RWPE2 (cell line): ENCODE measurements at places on chromosomes 4 and X.
A peak's percentile ranks its signal among the peaks of the same experiment; 100 is the strongest.

- H3K27me3 ChIP-seq: peaks cover 44% of the 10 kb centered on the region
- H3K36me3 ChIP-seq: no peaks in the 10 kb centered on the region
- H3K4me1 ChIP-seq: no peaks in the 10 kb centered on the region
- no peak for DNase-seq
- H3K4me3 ChIP-seq: peak overlapping the region; percentile 58
Measured at GRCh38 chr4:182447767-182448280, 204.6 kb downstream of the TENM3 start.

- H3K4me1 ChIP-seq: no peaks in the 10 kb centered on the region
- H3K36me3 ChIP-seq: no peaks in the 10 kb centered on the region
- DNase-seq: no peak
- H3K27me3 ChIP-seq: peaks cover 4% of the 10 kb centered on the region
Measured at GRCh38 chr4:17559709-17560048, 17.3 kb upstream of the LAP3 start.

DNA sequence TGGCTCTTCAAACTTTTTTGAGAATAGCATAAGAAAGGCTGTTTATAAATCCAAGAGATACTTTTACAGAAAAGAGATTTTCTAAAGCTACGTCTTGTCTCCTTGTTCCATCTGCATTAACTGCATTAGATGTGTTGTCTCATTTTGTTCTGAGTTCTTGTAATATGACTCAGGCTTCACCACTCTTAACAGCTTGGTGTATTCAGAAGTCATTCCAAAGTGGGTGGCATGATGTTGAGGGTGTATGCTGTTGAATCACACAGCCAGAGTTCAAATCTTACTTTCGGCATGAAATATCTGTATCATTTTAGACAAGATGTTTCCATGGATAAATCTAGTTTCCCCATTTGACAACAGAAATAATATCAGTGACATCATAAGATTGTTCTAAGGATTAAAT, 30.1 kb downstream of the SYTL5 start:
- no peaks in the 10 kb centered on the region for H3K4me1 ChIP-seq
- no peak overlapping the region for H3K27ac ChIP-seq
- DNase-seq: no peak
- H3K27me3 ChIP-seq: no peaks in the 10 kb centered on the region

- peak overlapping the region; percentile 97 for H3K27ac ChIP-seq
- DNase-seq: peak; percentile 75
- peaks cover 23% of the 10 kb centered on the region for H3K4me1 ChIP-seq
- H3K36me3 ChIP-seq: no peaks in the 10 kb centered on the region
- no peak overlapping the region for H3K4me3 ChIP-seq
Measured at GRCh38 chrX:150690126-150690525, 3.1 kb upstream of the MTMR1 start.

GRCh38 chr4:98203332-98204235, 57.6 kb upstream of the RAP1GDS1 start:
- DNase-seq: no peak
- H3K4me3 ChIP-seq: no peak overlapping the region
- H3K4me1 ChIP-seq: no peaks in the 10 kb centered on the region
- H3K27me3 ChIP-seq: no peaks in the 10 kb centered on the region
- no peaks in the 10 kb centered on the region for H3K36me3 ChIP-seq
- no peak overlapping the region for H3K27ac ChIP-seq
